ENCODE measurements at places on chromosomes 5 and 9.

DNA sequence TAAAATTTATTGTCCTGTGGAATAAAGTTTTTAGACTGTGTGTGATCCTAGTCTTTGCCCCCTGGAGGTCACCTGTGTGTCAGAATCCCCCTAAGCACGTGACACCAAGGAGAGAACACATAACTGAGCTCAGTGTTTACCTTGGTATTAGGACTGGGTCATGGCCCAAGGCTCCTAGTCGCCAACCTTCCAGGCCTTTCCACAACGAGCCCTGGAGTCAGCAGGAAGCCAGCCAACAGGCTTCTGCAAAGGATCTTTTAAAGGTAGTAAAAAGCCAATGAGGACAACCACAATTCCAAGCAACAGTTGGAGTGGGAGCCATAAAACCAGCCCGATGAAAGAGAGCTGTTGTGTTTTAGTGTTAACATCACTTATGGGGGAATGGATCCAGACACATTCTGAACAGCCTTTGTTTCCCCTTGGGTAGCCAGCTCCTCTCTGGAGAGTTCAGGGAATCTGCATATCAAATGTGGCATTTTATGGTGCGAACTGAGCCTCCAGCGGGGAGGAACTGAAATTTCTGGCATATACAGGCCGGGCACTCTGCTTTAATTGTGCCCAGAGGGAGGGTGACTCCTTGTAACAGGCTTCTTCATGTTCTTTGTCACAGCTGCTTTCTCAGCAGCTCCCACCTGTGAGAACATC is 239.9 kb downstream of the FSTL4 start:
- no peak for DNase-seq

GRCh38 chr9:92974161-92974661 is 26.9 kb downstream of the FGD3 start:
- no peak for DNase-seq

GRCh38 chr5:38258319-38259061 is at the start of gene EGFLAM:
Gene EGFLAM (plus strand): TSS chr5:38258559. CDS start chr5:38258755, 196 bp downstream.
- DNase-seq: peak; percentile 78

- DNase-seq: no peak
These were observed 14.9 kb upstream of the DELE1 start for GRCh38 chr5:141908796-141909195.

DNA sequence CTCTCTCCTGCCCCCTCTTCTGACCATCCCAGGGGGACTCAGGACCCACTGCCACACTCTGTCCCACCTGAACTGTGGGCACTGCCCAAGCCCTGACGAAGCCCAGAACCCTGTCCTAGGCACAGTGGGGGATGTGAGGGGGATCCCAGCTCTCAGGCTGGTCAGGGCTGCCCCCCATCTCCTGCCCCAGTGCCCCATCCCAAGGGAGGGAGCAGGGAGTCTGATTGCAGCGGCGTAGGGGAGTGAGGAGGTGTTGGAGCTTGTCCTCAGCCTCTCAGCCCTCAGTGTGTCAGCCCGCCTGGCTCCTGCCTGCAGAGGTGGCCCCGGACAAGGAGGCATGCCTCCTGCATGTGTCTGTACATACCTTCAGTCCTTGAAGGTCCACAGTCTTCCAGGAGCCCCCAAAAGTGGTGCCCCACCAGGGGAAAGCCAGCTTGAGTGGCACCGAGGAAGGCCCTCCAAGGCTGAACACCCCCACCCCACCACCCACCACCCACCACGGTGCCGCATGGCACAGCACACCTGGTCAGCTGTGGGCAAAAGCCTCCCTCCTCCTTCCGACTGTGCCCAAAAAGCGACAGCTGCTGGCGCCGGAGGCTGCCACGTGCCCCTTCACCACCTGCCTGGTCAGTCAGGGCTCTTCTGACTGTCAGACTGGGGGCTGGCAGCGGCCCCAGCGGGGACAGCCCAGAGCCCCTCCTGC is 930 bp downstream of the SARDH start:
- DNase-seq: no peak

- no peak for DNase-seq
These were observed 47.4 kb downstream of the HCN1 start for GRCh38 chr5:45648744-45649143.

DNA sequence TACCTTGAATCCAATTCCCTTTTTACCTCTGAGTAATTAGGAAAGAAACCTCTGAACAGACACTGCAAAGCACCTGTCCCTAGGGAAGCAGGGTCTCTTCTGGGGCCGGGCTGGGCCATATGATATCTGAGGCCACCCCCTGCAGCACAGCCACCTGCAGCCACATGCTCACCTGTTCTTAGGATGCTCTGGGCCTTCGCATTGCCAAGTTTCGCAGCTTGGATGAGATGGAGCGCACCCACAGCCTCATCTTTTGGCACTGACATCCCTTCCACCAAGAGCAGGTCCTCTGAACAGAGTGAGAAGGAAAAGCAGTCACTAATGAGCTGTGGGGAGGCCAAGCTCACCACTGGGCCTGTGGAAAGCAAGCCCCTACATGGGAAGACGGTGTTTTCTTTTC is 27.3 kb downstream of the CLTA start:
- no peak for DNase-seq

DNA sequence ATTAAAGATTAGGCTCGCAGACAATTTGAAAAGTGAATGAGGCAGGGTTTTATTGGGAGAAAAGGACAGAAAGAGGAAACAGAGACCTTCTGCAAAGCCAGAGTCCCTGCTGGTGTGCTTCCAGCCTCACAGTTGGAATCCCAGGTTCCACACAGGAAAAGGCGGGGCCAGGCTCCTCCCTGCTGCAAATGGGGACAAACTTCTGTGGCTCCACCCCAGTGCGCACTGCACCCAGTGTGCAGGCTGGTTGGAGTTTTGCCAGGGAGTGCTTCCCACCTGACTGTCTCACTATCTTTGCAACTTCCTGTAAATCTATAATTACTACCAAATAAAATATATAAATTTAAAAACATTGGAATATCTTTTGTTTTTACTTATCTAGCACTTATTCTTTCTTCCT is 386.0 kb upstream of the GRIN3A start:
- DNase-seq: no peak

DNA sequence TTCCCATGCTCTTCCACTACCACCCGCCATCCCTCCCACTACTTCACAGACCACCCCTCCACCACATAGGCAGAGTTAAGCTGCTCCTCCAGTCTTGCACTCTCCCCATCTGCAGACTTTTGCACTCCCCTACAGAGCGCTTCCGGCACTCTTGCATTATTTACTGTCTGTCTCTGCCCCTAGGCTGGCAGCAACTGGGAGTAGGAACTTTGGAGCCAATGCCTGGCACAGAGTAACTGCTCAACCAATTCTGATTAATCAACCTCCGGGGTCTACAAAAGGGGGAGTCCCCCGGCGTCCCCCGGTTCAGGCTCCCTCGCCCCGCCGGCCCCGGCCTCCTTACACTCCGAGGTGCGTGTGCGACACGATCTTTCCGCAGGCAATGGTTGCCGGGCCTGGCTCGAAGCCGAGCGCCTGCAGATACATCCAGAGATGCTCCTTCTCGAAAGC is 498 bp downstream of the HAUS6 start:
- no peak for DNase-seq

- DNase-seq: no peak
These were observed 74.8 kb upstream of the TGFBR1 start for GRCh38 chr9:99030092-99030511.

- no peak for DNase-seq
These were observed 168.1 kb downstream of the PDE4D start for GRCh38 chr5:59725392-59725767.

- DNase-seq: no peak
These were observed 17.9 kb upstream of the RAB14 start for GRCh38 chr9:121219530-121219929.

- no peak for DNase-seq
These were observed 153.9 kb downstream of the MARCHF11 start for GRCh38 chr5:16025681-16026080.

- no peak for DNase-seq
These were observed 4.8 kb downstream of the ROPN1L start for GRCh38 chr5:10446490-10446889.

- no peak for DNase-seq
These were observed 49.3 kb downstream of the PDCD1LG2 start for GRCh38 chr9:5559659-5560058.

- no peak for DNase-seq
These were observed 463.6 kb downstream of the TAF11L14 start for GRCh38 chr5:18097817-18098216.

DNA sequence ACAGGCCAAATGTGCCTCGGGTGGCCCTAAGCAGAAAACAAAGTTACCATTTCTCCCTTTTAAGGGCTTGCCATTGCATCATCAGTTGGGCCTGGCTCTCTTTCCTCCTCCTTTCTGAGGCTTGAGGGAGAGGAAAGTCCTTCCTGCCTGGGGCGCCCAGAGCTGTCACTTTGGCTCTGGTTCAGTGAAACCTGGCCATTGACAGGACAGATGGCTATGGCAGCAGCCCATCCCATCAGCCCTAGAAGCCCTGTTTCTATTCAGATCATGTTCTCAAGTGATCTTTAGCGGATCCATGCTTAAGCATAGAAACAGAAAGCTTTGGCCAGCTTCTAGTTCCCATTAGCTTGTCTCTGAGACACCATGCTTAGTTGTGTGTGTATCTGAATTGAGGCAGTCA is 293.4 kb downstream of the YTHDC2 start:
- peak; percentile 70 for DNase-seq

DNA sequence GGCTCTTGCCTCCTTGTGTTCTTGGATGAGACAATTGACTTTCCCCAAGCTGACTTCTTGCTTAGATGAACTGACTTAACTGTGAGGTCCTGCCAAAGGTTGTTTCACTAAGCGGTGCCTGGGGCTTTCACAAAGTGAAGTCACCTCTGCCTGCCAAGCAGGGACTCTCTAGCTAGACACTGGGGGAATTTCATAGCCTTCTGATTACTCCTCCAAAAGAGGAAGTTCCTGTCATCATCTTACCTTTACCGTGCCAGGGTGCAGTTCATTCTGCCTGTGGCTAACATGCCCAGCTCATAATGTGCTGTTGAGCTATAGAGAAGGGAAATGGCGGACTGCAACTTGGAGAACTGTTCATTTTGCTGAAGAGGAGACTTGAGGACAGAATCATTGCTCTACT is 472.0 kb upstream of the WWC1 start:
- DNase-seq: no peak

DNA sequence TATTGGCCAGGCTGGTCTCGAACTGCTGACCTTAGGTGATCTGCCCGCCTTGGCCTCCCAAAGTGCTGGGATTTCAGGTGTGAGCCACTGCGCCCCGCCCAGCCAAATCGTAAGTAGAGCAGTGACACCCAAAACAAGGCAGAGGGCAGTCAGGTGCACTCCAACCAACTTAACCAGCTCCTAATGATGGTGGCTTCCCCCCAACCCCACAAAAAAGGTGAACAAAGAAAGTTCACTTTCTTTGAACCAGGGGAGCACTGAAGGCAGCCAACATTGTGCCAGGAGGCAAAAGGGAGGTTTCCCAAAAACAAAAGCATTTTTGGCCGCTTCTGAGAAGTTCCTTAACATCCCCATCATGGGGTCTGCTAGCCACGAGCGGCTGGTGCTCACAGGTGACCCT is 9.6 kb downstream of the GMCL2 start:
- no peak for DNase-seq

GRCh38 chr9:86577420-86578333 is 223.5 kb upstream of the TUT7 start:
- peak; percentile 87 for DNase-seq

- no peak for DNase-seq
These were observed 35.3 kb downstream of the ERBIN start for GRCh38 chr5:65961633-65962032.

DNA sequence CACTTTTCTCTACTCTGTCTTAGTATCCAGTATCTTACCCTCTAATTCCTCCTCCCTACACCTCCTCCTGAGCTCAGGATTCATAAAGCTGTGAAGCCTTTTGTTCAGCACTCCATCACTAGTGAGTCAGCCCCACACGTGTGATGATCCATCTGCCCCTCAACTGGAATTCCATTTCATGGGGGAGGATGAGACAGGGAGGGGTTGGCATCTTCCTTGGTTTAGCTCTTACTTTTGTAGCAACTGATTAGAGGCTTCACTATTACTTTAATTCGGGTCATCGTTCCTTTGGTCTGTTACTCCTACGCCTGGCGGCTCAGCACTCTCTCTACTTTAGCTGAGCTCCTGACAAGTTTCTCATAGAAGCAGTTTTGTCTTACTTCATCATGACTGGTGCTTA is 11.8 kb downstream of the BTNL8 start:
- DNase-seq: no peak

- no peak for DNase-seq
These were observed 183.2 kb upstream of the TBC1D2 start for GRCh38 chr9:98438666-98439065.

- DNase-seq: no peak
These were observed 62.8 kb upstream of the ZFAND5 start for GRCh38 chr9:72427801-72428200.

All from retina (tissue), 1 donor.